T-cell (primary cell): ENCODE measurements at places on chromosomes 4 and X. TPM values are rescaled to one million over a fixed set of nuclear protein-coding genes. Genes with fewer than 3 reads are reported as not detected.

DNA sequence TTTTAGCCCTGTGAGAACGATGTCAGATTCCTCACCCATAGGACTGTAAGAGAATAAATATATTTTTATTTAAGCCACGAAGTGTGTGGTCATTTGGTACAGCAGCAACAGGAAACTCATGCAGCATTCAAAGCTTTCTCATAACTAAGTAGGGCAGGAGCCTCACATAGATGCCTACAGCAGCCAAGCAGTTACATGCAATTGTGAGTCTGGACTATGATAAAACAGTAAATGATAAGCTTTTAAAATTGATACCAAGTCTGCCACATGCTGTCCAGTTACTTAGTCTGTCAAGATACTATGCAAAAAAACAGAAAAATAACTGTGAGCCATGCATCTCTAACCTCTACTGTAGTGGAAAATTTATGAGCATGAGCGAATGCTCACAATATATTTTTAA lies 359.6 kb downstream of the HS3ST1 start:
- no peak for DNase-seq

DNA sequence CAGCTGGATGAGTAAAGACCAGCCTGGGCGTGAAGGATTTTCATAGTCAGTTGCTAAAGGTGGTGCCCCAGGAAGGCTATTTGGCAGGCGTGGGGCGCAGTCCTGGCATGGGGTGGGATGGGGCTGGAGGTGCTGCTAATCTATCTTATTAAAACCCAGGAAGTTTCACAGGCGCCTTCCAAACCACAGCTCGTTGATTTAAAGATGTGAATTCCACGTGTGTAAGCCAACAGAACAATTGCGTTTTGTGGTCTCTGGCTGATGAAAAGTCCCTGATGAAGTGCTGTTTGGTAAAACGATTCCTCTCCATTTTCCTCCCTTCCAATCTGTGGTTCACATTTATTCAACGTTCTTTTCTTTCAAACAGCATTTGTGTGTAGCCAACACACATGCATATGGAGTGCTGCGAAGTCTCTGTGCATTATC lies 105.0 kb downstream of the TBL1X start:
- no peak for DNase-seq

Gene TXK
- total RNA-seq, result 79.0 TPM

Gene SORCS2
- not detected for total RNA-seq

Gene FGFR3
- not detected for total RNA-seq

GRCh38 chrX:143027275-143027674 lies 1.5 kb downstream of the SPANXN4 start:
- no peak for DNase-seq

- no peak for DNase-seq
These were observed 177.9 kb downstream of the TSPAN5 start for GRCh38 chr4:98480535-98480934.

GRCh38 chr4:186240452-186240847 lies 13.1 kb downstream of the KLKB1 start:
- no peak for DNase-seq

- peak; percentile 60 for DNase-seq
These were observed 28.2 kb upstream of the HUWE1 start for GRCh38 chrX:53714580-53715345.

DNA sequence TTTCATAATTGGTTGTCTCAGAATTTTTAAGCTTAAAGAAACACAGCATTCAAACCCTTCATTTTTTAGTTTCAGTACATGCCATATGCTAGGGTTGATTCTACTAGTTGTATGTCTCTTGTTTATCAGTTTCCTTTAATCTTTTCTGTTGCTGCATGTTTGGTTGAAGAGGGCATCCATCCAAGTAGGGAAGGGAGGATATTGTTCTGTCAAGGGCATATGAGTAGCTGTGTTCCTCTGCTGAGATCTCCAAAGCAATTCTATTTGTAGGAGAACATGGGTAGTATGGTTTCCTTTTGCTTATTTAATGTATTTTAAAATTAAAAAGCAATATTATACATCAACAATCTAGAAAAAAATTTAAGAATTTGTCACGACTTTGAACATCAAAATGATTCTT lies 167.7 kb downstream of the FHIP1A start:
- DNase-seq, result no peak

GRCh38 chr4:10115797-10116568 lies 616 bp downstream of the WDR1 start:
- DNase-seq, result peak; percentile 68

DNA sequence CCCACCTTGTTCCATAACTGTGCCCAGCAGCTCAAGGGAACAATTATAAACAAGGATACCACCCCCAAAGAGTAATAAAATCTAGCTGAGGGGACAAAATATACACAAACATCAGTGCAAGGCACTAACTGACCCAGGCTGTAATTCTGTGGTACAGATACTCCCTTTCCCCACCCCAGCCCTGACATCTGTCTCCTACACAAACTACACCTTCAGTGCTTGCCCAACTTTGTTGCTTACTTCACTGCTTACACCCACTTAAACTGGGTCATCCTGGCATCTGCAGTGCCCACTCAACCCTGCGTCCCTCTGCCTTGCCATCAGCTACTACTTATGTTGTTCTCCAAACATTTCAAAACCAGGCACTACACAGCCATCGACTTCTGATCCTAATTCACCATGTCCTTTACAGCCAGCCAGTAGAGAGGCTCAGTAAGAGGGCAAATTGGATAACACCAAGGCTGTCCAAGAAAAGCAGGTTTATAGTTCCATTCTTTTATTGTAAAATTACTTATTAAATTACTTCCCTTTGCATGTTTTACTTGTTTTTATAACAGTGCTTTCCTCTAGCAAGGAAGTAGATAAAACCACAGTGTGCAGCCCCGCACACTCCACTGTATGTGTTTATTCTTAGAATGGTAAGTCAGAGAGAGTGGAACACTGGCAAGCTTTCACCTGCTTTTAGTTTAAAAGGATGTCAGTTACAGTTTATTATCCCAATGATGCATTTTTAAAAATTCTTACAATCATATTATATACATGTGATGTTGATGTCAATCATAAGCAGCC lies 149.6 kb downstream of the INPP4B start:
- peak; percentile 30 for DNase-seq

Gene HSPA4L
- not detected for total RNA-seq

DNA sequence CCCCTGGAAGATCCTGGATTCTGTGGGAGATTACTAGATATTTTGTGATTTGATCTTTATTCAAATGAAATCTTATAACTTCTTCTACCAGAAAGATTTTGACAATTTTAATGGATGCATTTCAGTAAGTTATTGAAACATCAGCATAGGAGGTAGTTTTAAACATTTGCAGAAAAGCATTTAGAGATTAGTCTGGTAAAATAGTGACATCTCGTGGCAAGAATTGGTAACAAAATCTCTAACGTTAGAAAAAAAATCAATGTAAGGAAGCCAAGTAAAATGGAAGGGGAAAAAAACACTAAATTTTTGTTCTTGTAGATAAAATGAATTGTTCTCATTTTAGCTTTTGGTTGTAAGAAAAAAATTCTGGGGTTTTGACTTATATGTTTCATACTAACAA lies 73.3 kb downstream of the TASL start:
- DNase-seq, result no peak

GRCh38 chrX:79161655-79162054 lies 17.2 kb downstream of the GPR174 start:
- peak; percentile 38 for DNase-seq

DNA sequence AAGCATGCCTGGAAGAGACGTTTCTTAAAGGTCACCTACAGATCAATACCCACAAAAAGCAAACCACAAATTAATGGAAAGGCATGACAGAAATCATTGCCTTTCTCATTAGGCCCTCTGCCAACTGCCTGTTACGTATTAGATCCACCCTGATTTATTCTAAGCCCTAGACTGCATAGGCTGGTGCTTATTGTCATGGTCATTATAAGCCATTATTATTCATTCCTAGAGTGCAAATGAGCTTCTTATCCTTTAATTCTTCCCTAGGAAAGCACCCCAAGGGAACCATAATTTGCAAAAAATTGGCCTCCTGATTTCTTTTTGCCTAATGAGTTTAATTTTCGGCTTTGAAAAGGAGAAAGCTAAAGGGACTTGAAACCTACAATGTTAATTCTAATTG lies 184.2 kb upstream of the GPRIN3 start:
- DNase-seq, result no peak

Gene SSX4B
- not detected for total RNA-seq

GRCh38 chrX:68991691-68992345 lies 163.0 kb downstream of the EFNB1 start:
- no peak for DNase-seq

Gene MAGEB10
- total RNA-seq, result not detected
